Activated naive CD4-positive, alpha-beta T cell treated with Interleukin-2 at 50 U/mL for 16 hours (primary cell): ENCODE measurements at places on chromosomes 12 and 14.

DNA sequence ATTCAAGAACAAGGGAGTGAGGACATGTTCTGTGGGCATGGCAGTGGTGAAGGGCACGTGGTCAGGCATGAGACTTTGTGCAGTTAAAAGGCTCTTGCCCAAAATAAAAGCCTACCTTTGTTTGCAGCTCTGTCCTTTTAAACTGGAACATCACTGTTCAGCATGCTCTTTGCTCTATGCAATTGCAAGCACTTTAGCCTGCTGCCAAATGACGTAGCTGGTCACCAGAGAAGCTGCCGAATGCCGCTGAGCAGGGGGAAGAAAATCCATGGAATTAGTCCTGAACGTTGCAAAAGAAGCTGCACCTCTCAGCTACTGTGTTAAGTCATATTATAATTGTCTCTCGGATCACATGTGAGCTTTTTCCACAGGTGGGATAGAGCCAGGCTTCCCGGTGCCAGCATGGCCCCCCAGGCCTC lies 176.3 kb upstream of the DIO2 start:
- no peak for DNase-seq

DNA sequence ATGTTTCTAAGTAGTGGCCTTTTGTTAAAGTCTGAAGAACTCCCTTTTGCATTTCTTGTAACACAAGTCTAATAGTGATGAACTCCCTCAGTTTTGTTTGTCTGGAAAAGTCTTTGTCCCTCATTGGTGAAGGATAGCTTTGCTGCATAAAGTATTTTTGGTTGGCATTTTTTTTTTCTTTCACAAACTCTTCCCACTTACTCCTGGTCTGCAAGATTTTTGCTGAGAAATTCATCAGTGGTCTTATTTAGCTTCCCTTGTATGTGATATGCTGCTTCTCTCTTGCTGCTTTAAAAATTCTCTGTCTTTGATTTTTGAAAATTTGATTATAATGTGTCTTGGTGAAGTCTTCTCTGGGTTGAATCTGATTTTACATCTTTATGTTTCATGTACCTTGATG lies 22.7 kb downstream of the TRMT5 start:
- DNase-seq: no peak

DNA sequence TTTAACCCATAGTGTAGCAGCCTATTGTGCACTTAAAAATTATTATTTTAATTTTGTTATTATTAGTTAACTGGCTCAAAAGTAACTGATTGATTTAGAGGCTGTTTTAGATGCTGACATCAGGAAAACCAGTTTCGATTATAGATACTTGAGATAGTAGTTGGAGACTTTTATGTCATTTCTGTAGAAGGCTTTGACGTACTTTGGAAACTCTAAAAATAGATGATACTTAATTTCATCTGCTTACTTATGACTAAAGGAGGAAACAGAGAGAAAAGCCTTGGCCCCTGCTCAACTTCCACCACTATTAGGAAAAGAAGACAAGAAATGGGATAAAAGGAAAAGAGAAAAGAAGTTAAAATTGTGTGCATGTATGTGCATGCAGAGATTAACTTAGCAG lies 219.3 kb upstream of the HMGA2 start:
- no peak for DNase-seq

DNA sequence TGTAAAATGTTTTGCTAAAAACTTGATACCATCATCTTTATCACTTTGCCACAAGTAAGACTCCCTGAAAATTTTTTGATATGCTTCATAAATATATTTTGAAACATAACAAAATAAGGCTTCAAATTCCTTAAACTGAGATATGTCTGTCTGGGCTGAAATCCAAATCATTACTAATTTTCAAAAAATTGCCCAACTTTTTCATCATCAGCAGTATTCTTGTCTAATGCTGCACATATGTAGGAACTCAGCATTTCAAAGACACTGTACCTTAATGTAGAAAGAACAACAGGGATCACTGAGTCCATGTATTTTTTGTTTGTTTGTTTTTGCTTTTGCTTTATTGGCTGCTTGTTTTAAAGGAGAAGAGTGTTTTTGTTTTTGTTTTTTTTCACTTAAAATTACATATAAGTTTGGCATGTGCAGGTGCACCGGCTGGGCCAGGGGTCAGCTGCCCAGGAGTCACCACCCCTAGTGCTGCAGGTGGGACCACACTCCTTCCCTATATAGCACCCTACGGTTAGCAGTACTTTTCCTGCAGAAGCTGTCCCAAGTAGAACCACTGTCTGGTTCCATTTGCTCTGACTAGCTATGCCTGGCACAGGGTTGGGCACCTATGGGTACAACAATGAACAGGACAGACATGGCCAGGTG lies 231.2 kb downstream of the PIK3C2G start:
- DNase-seq: no peak

DNA sequence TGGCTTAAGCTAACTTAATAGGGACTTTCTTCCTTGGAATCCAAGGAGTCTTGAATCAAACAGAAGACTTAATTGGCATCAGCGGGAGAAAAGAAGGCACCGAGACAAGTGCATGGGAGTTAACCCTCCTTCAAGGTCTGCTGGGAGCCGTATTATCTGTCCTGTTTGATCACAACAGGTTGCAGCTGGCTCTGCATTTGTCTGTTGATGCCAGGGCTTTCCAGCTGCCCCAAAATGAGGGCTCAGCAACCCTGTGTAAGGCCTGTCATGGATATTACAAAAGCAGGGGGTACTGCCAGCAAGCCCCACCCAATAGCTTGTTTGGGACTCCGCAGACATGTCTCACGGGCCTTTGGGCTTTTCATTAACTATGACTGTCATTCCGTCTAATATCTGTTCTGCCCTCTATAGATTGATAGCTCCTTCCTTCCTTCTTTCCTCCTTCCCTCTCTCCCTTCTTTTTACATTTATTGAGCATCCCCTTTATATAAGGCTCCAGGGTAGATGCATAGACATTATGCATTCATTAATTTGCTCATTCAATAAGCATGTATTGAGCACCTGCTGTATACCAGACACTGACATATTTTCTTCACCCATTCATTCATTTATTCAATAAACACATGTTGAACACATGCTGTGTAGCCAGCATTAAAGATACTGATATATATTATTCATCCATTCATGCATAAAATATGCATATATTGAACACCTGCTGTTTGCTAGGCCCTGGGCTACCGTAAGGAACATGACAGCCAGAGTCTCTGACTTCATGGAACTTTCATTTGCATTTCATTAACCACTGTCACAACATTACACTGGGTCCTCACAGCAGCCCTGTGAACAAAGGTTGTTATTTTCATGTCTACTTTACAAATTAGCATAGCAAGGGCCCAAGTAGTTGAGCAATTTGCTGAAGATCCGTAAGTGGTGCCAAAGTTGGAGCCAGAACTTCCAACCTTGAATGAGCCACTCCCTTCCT lies 56.2 kb downstream of the SVOP start:
- DNase-seq: no peak

DNA sequence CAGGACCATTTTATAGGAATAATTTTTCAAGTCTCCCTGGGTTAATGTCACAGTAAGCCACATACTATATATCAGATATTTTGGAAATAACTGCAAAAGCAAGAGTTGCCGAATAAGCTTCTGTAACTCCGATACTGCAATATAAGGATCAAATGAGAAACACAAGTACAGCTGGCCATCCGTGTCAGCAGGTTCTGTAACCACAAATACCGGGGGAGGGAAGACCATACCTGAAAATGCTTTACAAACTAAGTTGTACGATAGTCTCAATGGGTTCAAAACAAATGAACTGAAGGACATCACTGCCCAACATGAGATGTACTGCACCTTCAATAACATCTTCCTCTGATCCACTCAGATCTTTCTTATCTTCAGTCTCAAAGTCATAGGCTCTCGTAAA lies 1.8 kb downstream of the SYCP3 start:
- DNase-seq: no peak

DNA sequence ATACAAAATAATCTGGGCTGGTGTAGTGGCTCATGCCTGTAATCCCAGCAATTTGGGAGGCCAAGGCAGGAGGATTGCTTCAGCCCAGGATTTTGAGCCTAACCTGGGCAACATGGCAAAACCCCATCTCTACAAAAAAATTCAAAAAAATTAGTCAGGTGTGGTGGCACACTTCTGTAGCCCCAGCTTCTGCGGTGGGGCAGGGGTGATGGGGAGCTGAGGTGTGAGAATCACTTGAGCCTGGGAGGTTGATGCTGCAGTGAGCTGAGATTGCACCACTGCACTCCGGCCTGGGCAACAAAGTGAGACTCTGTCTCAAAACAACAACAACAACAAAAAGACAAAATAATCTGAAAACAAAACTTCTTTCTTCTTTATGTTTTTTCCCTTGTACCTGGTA lies 66.0 kb downstream of the TC2N start:
- DNase-seq: no peak

GRCh38 chr12:1246637-1247036 lies 255.6 kb downstream of the ERC1 start:
- no peak for DNase-seq
